ENCODE measurements at places on chromosomes 7 and 10. TPM values are rescaled to one million over a fixed set of nuclear protein-coding genes. Genes with fewer than 3 reads are reported as not detected.
A peak's percentile ranks its signal among the peaks of the same experiment; 100 is the strongest.

Gene VSTM4
- total RNA-seq: 0.64 TPM

DNA sequence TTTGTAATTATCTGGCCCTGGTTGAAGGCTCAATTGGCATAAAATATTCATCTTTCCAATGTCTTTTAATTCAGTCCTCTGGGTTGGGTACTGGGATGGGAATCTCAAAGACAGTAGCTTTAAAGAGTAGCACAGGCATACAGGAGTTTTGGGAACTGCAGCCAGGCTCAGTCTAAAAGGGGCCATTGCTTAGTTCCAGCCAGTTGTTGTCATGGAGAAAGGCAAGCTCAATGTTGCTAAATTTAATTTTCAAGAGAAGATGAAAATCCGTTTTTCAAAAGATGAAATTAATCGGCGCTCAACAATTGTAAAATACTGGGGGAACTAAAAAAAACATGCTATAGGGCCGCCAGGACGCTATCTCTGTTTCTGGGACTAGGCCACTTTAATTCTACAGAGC lies 375.1 kb downstream of the PHTF2 start:
- DNase-seq: no peak

DNA sequence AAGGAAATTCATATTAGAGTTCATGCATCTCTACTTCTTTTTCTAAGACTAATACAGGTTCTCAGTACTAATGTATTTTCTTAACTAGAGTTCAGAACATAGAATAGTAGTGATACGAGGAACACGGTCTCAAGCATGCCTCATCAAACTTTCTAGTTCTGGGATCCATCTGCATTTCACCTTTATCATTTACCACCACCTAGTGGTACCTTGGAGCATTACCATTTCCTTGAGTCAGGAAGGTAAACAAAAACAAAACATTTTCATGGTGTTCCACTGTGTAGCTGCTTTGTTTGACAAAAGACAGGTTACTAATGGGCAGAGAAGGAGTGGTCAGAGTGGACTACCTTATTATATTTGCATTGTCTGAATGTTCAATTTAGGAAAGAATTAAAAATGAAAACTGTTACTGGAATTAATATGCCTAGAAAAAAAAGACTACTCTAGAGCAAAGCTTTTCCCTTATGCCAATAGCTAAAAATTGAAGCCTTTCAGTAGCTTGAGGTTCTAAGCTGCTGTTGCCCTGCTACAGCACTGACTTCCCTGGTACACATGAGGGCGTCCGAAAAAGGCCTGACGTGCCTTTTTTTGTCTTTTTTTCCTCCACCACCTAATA lies 44.5 kb downstream of the STARD3NL start:
- DNase-seq: peak; percentile 67

Gene LRMDA
- total RNA-seq: not detected

Gene RASA4B
- 0.40 TPM for total RNA-seq

Gene RBP3
- not detected for total RNA-seq

DNA sequence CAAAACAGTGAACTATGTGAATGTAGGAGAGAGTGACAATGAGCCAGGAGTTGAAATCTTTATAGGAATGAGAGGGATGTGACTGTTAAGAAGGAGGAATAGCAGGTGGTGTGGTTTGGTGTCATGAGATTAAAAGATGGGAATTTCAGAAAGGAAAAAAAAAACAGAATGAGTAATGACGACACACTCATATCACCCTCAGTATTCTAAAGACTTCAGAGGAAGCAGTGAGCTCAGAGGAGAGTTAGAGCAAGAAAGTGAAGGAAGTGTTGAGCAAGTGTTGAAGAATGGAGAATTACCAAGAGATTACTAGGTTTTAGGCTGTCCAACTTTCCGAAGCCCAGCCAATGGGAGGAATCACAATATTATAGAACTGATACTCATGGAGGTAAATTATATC lies 220.5 kb upstream of the HGF start:
- peak; percentile 88 for DNase-seq

GRCh38 chr10:72272689-72273409 lies 875 bp upstream of the DDIT4 start:
- DNase-seq: peak; percentile 97

Gene SGPL1
- 21.5 TPM for total RNA-seq

DNA sequence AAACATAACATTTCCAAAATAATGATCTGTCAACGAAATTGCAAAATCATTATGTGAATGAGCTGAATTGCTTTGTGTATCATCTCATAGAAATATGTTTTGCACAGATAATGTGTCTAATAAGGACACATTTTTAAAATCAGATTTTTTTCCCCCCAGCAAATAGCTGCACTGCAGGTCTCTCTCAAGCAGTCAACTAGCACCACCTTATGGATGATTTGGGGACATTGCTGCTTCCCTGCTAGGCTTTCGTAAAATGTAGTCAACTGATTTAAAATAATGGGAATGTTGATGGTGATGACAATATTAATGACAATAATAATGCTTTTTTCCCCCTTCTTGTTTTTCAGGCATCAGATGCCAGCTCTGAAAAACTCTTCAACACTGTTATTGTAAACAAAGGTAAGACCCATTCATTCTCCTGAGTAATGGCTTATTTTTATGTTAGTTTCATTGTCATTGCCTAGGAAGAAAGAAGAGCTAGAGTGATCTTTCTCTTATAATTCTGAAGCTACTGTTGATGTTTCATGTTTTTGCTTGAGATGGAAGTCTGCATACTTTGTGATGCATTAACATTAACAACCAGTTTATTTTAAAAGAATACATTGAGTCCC lies 433.6 kb upstream of the GALNT17 start:
- DNase-seq: peak; percentile 70

Gene PRPS1L1
- not detected for total RNA-seq

DNA sequence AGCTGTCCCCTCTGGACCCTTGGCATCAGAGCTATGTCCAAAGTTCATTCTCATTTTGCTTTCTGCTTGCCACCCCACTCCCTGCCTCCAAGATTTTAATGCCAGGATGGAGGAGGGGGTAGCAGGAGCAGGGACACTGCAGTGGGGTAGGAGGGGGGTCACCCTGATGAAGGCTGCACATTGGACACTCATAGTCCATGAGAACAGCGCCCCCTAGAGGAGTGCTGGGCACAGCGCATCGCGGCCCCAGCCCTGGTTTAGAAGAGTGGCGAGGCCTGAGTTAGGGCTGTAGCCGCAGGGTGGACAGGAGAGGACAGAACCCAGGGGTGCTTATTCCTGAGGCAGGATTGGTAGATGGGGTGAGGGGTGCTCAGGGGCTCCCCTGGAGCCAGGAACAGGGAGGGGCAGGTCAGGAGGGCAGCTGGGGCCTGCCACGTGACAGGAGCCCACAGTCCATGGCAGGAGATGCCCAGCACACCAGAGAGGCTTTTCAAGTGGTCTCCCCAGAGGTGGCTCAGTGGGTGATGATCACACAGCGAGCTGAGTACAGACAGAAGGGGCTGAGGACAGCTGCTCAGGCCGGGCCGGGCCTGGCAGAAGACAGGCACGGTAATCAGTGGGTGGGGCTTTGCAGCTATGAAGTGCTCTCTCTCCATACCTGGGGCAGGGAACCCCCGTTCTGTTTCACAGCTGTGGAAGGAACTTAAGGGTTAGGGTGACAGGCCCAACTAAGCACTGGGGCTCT lies 71.4 kb downstream of the NEURL1 start:
- DNase-seq: no peak

DNA sequence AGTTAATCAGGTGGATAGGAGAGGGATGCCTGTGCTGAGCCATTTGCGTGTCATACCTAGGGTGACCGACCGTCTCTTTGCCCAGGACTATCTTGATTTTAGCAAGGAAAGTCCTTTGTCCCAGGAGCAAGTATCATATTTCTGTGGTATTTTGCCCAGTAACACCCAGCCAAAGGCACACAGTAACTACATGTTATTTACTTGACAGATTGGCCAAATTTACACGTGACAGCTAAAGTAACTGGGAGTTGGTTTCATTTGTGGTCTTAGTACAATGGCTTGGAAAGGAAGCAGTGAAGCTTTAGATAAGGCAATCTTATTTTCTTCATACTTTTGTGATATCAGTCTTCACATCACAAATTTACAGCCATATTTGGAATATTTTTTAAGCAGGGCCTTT lies 142.1 kb downstream of the JCAD start:
- no peak for DNase-seq

DNA sequence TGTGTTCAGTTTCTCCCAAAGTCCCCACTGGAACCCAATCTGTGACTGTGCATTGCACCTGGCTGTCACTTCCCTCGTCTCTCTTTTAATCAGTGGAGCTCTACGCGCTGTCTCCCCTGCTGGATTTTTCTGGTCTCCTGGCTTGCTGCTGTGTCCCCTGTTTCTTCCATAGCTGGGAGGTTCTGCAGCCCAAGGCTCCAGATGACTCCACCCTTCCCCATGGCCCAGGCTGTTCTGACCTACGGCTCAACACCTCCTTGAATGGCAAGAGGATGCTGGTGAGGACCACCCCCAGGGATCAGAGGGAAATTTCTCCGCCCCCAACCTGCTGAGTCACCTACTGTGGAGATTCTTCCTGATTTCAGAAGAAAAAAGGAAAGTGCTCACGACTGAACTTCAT lies 961.4 kb upstream of the ZNF722 start:
- DNase-seq: no peak

Gene TRUB1
- total RNA-seq: 36.6 TPM

DNA sequence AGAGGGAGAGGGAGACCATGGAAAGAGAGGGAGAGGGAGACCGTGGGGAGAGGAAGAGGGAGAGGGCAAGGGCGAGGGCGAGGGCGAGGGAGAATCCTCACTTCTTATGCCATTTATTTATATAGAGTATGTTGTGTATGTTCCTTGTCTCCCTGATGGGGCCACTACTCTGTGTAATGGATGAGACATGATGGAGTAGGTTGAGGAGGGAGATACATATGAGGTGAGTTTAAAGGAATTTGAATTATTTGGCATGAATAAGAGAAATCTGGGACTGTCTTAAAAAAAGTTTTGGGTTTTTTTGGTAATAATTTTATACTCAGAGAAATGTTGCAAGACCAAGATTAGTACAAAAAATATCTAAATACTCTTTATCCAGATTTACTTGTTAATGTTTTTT lies 20.1 kb downstream of the CCSER2 start:
- DNase-seq: peak; percentile 30

Gene NCF1
- total RNA-seq: not detected

- no peak for DNase-seq
Measured at GRCh38 chr10:10667466-10667865, 350.2 kb upstream of the CELF2 start.

Gene INA
- not detected for total RNA-seq

- DNase-seq: peak; percentile 65
Measured at GRCh38 chr10:96133135-96133534, 3.0 kb downstream of the ZNF518A start.

GRCh38 chr7:55939514-55940123 lies 12.1 kb upstream of the MRPS17 start:
- DNase-seq: no peak

DNA sequence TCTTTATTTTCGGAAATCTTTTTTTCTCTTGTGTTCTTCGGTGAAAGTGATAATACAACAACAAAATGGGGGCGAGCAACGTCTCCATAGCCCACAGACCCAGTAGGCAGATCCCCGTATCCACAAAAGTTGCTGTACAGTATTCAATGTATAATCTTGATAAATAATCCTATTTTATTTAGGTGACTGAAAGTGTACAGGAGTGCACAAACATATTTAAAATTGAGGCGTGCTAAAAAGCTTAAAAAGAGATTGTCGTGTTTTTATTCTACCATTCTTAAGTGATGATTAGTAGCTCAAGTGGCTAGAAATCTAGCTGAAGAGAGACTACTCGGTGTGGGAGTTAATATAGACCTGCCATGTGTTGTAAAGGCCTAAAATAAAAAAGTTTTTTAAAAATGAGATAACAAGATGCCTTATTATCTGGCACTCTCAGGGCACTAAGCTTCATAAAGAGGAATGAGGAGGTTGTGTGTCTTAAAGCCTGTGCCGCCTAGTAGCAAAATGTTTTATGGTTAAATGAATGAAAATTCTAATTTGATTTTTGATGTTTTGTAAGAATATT lies 1.6 kb downstream of the CAPZA2 start:
- DNase-seq: no peak

DNA sequence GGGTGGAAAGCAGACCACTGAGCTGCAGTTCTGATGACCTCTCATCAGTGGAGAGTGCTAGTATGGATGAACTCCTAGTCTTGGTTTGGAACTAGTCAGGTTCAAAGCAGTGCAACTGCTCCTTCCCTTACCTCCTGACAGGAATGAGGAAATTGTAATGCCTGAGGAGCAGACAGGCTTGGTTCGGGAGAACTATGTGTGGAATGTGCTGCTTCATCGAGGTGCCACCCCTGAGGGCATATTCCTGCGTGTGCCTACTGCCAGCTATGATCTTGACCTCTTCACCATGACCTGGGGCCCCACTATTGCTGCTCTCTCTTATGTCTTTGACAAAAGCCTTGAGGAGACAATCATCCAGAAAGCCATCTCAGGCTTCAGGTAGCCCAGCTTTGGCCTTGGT lies 27.4 kb upstream of the NFKB2 start:
- no peak for DNase-seq

- no peak for DNase-seq
Measured at GRCh38 chr10:85493703-85494102, 872.9 kb downstream of the GRID1 start.

DNA sequence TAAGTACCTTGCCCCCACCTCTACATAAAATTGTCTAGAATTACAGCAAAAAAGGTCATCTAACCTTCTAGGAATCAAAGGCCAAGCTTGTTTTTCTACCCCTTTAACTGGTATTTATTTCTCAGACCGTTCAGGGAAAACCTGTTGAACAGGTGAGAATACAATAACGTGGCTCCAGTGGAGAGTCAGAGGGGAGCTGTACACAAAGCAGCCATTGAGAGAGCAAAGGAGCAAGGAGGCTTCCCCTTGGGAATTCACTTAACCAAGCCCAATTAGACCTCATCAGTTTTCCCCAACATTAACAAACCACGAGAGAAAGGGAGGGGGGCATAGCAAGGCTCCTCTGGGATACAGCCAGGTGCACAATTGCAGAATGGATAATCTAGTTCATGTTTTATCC lies 101.9 kb downstream of the ELMO1 start:
- no peak for DNase-seq

Gene SPRN
- 0.29 TPM for total RNA-seq

Gene NPFFR1
- total RNA-seq: not detected

- no peak for DNase-seq
Measured at GRCh38 chr10:1374511-1375345, 318.5 kb downstream of the WDR37 start.

GRCh38 chr10:69829775-69830174 lies 28.1 kb downstream of the COL13A1 start:
- no peak for DNase-seq

Gene BBS9
- 7.3 TPM for total RNA-seq

GRCh38 chr7:81441750-81442149 lies 328.1 kb downstream of the HGF start:
- no peak for DNase-seq

- peak; percentile 84 for DNase-seq
Measured at GRCh38 chr7:5665094-5666025, 116.1 kb downstream of the RNF216 start.

Gene PIK3CG
- total RNA-seq: not detected

Gene TSPAN12
- 6.4 TPM for total RNA-seq

All from LHCN-M2 (cell line).